Stimulated activated CD4-positive, alpha-beta T cell treated with anti-CD3 and anti-CD28 coated beads, Interleukin-4, amount 100 ng/mL, for 1 hour (primary cell): ENCODE measurements at places on chromosomes 6 and 20.

GRCh38 chr20:63215101-63216040, 560 bp downstream of the YTHDF1 start:
- peak; percentile 16 for DNase-seq

GRCh38 chr6:39224523-39225182, 4.6 kb downstream of the KCNK5 start:
- DNase-seq: no peak

DNA sequence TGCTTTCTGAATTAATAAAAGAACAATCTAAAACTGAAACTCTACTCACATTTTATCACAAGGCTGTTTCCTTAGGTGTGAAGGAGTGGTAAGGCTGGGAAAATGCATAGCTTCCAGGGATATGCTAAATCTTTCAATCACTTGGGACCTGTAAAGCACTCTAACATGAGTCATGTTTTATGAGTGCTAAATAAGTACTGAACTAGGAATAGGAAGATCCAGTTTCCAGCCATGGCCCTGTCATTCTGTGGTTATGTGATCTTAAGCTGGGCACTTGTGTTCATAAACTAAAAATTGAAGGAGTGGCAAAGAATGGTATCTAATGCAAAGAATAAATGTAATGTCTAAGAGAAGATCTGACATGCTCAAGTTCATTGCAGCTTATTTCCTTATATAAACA, 6.1 kb upstream of the TMEM200A start:
- DNase-seq: no peak

DNA sequence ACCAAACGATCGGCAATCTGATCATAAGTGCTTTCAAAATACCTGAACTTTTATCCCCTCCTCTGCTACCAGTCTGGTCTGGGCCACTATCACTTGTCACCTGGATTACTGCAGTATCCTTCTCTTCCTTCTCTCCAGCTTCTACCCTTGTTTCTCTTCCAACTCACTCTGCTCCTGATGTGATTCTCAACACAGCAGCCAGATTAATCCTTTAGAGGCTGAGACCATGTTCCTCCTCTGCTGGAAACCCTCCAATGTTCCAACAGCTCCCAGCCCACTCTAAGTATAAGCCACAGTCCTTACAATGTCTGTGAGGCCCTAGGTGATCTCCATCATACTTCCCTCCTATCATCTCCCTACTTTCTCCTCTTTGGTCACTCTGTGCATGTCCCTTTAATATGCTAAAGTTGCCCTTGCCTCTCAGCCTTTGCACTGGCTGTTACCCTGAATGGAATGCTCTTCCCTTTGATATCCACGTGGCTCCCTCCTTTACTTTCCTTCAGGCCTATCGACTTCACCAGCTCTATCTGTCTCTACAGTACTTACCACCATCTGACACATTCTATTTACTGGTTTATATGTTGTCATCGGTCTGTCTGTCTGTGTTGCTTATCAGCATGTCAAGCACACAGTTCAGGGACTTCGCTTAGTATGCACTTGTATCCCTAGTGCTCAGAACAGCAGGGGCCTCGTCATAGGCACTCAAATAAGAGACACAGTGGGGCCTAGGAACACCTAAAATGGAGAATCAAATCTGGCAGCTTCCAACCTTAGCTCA, 35.0 kb upstream of the RNF24 start:
- DNase-seq: no peak

DNA sequence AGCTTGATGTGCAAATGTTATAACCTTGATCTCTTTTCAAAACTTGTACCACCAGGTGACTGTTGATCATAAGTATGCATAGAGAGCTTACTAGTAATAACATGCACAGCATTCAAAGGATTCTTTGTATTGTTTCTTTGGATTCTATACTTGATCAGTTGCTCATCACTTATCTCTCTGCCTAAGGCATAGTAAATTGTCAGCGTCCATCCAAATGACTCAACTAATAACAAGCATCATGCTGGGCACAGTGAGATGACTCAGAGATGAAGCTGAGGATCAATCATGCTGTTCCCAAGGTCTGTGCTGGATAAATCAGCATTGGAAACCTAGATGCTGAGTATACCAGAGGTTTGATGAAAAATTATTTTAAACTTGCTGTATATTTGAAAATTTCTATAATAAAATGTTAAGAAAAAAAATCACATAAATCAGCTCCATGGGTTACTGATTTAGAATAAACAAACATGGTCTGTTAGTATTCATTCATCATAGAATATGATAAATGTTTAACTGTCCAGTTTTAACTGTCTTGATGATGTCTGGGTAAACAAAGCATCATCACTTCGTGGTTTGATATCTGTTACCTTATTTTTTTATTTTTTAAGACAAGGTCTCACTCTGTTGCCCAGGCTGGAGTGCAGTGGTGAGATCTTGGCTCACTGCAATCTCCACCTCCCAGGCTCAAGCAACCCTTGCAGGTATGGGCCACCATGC, 45.6 kb upstream of the SGK1 start:
- DNase-seq: no peak

- no peak for DNase-seq
Measured at GRCh38 chr6:151690768-151691562, 116.5 kb upstream of the ESR1 start.

GRCh38 chr20:45085867-45086266, 15.1 kb downstream of the KCNS1 start:
- no peak for DNase-seq

- no peak for DNase-seq
Measured at GRCh38 chr20:57396984-57397692, 5.9 kb downstream of the RBM38 start.

- DNase-seq: no peak
Measured at GRCh38 chr6:25450469-25451198, 171.5 kb downstream of the CARMIL1 start.

DNA sequence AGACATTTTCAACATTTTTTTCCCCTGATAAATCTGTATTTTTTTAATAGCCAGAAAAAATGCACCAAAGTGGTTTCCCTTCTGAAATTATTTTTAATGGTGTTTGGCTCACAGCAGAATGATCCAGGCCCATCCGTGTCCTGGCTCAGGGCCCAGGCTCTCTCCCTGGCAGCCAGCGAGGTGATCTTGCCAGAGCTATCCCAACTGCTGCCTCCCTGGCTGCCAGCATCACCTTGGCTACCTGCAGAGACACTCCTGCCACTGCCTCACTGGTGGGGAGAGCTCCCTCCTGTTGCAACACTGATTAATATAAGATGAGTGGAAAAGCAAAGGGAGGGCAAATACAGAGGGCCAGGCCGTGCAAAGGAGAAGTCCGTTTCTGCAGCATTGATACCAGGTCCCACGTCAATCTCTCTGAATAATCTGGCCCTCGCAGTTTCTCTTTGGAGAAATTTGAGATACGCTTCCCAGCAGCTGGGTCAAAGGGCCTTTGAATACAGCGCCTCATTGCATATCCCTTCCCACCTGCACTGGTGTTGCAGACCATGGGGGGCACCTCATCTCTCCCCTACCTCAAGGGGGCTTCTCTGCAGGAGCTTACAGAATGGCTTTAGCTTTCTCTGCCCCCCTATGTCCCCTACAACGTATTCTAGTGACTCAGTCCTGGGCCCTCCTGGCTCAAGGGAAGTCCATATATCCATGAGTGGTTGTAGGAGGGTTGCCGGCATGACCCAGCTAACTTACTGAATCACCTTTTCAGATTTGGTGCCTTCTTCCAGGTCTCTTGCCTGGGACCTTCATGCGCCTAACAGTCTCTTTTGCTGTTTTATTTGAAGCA, 12.8 kb upstream of the DSTN start:
- DNase-seq: no peak
